ENCODE measurements at places on chromosomes 6 and 20. TPM values are rescaled to one million over a fixed set of nuclear protein-coding genes. Genes with fewer than 3 reads are reported as not detected.

The EEF1A2 gene
- total RNA-seq = 0.24 TPM

The C20orf202 gene
- 0.16 TPM for total RNA-seq

The DNPH1 gene
- total RNA-seq = 31.8 TPM

The CDH4 gene
- 0.81 TPM for total RNA-seq

The PCSK2 gene
- not detected for total RNA-seq

The GPR31 gene
- not detected for total RNA-seq

The NKX2-4 gene
- total RNA-seq = not detected

The WFDC6 gene
- total RNA-seq = not detected

The RHAG gene
- not detected for total RNA-seq

The ZNFX1 gene
- 110 TPM for total RNA-seq

The ZFAND3 gene
- total RNA-seq = 31.6 TPM

All from hair follicle dermal papilla cell (primary cell).